ENCODE measurements at places on chromosomes 2 and 18.
A peak's percentile ranks its signal among the peaks of the same experiment; 100 is the strongest.

DNA sequence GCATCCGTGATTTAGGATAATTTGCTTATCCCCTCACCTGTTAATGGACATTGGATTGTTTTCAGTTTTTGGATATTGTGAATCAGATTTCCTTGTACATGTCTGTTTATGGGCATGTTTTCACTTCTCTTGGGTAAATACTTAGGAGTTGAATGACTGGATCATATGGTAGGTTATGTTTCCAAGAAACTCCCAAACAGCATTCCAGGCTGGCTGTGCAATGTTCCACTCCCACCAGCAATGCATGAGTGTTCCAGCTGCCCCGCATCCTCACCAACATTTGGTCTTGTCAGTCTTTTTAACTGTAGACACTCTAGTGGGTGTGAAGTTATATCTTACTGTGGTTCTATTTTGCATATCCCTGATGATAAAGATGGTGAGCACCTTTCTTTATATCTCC lies 8.9 kb upstream of the LRRFIP1 start:
- DNase-seq: no peak

- no peak for DNase-seq
Measured at GRCh38 chr2:192558637-192559036, 363.9 kb upstream of the TMEFF2 start.

DNA sequence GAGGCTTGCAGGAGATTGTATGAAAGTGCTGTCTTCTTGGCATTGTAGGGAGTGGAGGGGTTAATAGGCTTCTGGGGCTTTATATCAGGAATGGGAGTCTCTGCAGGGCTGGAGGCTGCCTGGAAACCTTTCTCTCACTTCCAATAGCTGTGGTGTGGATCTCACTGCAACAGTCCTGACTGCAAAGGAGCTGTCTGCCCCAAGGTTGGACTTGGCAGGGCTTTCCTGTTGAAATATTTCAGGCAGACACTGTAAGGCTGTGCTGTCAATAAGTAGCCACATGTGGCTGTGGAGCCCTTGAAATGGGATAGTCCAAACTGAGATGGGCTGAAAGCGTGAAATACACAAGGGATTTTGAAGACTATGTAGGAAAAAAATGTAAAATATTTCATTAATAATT lies 399.1 kb upstream of the SPRED2 start:
- no peak for DNase-seq

- peak; percentile 46 for DNase-seq
Measured at GRCh38 chr18:72762515-72763122, 105.2 kb downstream of the NETO1 start.

DNA sequence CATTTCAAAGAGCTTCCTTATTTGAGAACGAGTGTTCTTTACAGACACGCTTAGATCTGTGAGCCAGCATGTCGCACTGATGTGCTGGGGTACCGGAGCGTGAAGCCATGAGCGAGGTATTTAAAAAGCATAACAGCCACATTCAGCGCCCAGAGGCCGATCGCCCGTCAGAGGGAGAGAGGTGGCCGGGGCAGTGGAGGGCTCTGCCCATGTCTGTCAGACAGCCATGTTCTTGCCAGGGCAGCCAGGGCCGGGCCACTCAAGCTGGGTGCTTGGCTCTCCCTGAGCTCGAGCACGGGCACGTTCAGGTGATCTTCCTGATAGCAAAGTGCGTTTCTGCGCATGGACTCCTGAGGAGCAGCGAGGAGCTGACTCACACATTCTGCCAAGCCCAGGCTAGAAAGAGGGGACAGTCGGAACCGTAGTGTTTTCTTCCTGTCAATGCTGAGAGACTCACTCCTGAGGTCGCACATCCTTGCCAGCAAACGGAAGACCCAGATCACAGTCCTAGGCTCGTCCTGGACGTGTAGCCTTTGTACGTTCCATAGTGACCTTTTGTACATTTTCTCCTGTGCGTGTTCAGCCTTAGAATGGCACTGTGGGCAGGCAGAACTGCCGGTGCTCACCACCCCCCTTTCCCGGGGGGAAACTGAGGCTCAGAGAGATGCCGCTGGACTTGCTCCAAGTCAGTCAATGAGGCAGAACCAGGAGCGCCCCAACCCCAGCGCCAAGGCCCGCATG lies 100.7 kb downstream of the NFATC1 start:
- DNase-seq: no peak

GRCh38 chr2:15704086-15704787 lies 112.6 kb downstream of the DDX1 start:
- no peak for DNase-seq

- DNase-seq: no peak
Measured at GRCh38 chr2:230770804-230771203, 58.2 kb downstream of the CAB39 start.

GRCh38 chr2:13524492-13524891 lies 807.8 kb downstream of the TRIB2 start:
- DNase-seq: no peak

GRCh38 chr2:141399270-141399669 lies 731.5 kb downstream of the LRP1B start:
- no peak for DNase-seq

GRCh38 chr2:133846476-133846875 lies 278.2 kb upstream of the NCKAP5 start:
- no peak for DNase-seq

Data from COR-L47 (cell line).